CD4-positive, alpha-beta memory T cell (primary cell): ENCODE measurements at places on chromosomes 3 and 15.

- DNase-seq: no peak
These were observed 27.6 kb upstream of the GPR171 start for GRCh38 chr3:151230646-151231045.

DNA sequence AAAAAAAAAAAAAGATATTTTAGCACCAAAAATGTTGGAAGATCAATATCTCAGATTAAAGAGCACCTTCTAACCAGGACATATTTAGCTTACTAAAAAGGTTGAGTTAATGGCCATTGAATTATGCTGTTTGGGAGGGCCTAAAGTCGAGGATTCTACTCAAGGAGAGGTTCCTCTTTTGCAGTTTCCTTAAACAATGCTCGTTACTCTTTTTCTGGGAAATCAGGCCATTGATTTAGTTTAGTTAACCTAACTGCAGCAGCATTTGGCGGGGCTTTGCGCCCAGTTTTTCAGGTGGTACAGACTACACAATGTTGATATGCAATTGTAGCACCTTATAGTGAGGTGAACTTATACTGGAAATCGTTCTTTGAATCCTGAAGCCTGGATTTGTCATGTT lies 6.8 kb downstream of the ABHD2 start:
- no peak for DNase-seq

GRCh38 chr15:40464595-40465185 lies 6.1 kb upstream of the CHST14 start:
- DNase-seq: no peak

- DNase-seq: no peak
These were observed 79.2 kb upstream of the TGFBR2 start for GRCh38 chr3:30527186-30527585.

DNA sequence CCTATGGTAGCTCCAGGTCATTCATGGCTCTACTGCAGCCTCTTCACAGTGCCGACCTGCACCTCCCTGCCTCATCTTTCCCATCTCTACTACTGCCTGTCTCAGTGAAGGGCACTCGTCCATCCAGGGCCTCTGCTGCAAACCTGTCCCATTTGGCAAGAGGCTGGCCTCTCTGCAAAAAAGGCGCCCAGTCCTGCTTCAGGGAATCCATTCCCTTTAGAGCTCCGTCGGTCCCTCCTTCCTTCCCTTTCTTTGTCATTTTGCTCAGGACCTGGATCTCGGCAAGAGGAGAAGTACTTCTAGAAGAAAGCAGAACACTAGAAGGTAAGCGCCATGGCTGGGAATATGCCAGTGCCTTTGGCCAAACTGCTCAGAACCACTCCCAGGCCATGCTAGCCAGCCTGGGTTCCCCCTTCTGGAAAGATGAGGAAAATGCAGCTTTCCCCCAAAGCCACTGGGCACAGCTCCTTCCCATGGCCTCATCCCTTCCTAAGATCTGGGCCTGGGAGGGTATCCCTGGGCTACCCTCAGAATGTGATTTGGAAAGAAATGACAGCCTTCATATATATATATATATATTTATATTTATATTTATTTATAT lies 6.4 kb upstream of the ISL2 start:
- no peak for DNase-seq

GRCh38 chr15:70447521-70447920 lies 315.8 kb downstream of the UACA start:
- DNase-seq: no peak

GRCh38 chr3:40915346-40915865 lies 283.9 kb upstream of the CTNNB1 start:
- no peak for DNase-seq
